ENCODE measurements at places on chromosomes 7 and 10. TPM values are rescaled to one million over a fixed set of nuclear protein-coding genes. Genes with fewer than 3 reads are reported as not detected.

DNA sequence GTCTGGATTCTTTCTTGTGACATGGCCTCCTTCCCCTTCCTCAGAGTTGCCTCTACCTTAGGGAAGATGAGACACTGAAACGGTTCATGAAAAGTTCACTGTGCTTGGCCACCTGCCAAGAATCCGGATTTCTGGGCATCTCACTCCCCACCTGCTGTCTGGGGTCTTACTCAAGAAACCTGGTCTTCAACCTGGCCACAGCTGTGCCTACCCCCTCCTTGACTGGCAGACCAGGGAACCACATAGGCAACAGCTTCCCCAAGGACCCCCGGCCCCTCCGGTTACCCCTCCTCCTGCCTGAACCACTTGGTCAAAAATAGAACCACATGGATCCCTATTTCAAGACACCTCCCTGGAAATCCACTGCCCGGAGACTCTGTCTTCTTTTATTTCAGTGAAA is 58.7 kb upstream of the NANOS1 start:
- DNase-seq: no peak

The SPDYE5 gene
- 0.38 TPM for total RNA-seq

DNA sequence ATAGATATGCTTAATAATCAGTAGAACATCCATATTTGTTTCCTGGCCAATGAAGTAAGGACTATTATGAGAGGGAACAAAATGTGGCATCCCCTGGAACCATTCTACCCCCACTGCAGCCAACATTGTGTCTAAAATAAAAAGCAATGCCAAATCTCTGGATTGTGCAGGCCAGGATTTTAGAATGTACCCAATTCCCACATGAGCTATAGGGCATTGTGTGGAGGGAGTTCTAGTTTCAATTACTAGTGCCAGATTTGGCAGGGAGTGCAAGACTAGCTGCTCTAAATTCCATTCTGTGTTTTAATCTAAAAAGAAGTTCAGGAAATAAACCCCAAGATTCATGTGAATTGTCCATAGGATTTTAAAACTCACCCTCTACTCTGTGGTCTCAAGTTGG is 112.3 kb downstream of the HGF start:
- DNase-seq: no peak

GRCh38 chr7:30478349-30479201 is at the start of gene NOD1:
TSS of gene NOD1 (minus strand) at chr7:30478784. CDS start at chr7:30456921, 21,863 bp downstream.
- peak; percentile 91 for DNase-seq

DNA sequence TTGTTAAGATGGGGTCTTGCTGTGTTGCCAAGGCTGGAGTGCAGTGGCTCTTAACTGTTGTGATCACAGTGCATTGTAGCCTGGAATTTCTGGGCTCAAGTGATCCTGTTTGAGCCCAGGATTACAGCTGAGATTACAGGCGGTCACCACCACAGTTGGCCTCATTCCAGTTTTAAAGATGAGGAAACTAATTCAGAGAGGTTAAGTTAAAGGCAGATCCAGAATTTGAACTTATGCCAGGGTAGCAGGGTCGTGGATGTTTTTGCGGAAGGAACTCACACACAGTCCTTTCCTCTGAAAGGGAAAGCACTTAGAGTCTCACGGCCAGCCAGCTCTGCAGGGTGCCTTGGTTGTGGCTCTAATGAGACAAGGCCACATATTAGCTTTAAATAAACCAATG is 84.7 kb downstream of the MMRN2 start:
- no peak for DNase-seq

GRCh38 chr7:142961973-142962926 is at the start of gene KEL:
TSS of gene KEL (minus strand) at chr7:142962363. CDS start at chr7:142962206, 157 bp downstream.
- no peak for DNase-seq

DNA sequence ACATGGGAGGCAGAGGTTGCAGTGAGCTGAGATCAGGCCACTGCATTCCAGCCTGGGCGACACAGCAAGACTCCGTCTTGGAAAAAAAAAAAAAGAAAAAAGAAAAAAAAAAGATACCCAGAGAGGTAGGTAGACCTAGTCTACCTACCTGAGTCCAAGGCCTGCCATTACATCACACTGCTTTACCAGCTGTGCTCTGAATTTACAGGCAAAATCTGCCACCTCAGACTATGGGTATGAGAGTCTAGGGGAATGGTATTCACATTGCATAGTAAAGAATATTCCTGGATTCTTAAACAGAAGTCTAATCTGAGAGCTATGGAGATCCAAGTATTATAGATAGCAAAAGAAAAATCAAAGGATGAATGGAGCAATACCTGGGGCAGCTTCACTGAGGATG is 50.2 kb downstream of the NDUFB2 start:
- DNase-seq: no peak

GRCh38 chr7:88586219-88586618 is 173.3 kb upstream of the ZNF804B start:
- DNase-seq: no peak

DNA sequence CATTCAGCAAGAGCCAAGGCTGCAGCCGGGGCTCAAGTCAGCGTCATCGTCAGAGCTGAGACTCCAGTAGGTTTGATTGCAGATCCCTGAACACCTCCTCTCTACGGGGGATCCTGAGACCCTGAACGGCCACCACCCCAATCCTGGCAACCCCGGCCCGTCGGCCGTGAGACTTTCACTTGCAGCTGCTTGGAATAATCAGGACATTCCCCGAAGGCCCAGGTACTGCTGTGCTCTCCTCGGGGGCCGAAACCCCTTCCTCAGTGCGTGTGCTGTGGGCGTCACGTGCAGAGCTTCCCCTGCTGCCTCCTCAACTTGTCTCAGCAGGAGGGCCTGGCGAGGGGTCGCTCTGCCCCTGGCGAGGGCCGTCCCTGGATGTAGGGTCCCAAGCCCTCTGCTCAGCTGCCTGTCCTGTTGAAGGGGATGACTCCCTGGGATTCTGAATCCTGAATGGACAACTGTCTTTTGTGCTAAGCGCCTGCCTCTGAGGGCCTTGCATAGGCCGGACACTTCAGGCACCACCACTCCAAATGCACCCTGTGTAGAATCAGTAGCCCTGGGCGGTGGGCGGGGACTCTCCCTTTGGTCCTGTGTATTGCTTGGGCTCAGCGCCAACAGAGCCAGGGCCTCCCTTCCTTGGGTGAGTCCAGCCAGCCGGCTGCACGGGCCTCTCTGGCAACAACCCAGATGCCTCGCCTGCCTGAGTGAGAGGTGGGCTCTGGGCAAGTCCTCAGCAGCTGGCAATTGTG is 63.8 kb upstream of the EBF3 start:
- DNase-seq: no peak

The FAM25A gene
- not detected for total RNA-seq

Measured in mucosa of descending colon (tissue), 3 donors.